HCEC 1CT (cell line): ENCODE measurements at places on chromosomes 3 and 15.

DNA sequence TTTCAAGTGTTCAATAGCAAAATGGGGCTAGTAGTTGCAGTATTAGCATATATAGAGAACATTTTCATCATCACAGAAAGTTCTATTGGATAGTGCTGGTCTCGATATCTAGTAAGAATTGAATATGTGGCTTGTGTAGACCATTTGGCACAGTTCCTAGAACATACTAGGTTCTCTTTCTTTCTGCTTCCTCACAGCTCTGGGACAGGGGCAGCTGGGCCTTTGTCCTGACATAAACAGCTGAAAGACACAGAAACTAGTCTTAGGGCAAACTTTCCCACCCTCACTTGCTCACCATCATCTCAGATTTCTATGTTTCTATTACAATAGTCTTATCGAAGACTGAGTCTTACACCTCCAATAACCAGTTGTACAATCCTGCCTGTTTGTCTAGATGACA, 63.7 kb upstream of the DLG1 start:
- no peak for DNase-seq

- no peak for DNase-seq
Observed at GRCh38 chr3:84601303-84601702, 357.5 kb upstream of the CADM2 start.

GRCh38 chr3:174820885-174821284, 38.2 kb upstream of the NAALADL2 start:
- DNase-seq = no peak

DNA sequence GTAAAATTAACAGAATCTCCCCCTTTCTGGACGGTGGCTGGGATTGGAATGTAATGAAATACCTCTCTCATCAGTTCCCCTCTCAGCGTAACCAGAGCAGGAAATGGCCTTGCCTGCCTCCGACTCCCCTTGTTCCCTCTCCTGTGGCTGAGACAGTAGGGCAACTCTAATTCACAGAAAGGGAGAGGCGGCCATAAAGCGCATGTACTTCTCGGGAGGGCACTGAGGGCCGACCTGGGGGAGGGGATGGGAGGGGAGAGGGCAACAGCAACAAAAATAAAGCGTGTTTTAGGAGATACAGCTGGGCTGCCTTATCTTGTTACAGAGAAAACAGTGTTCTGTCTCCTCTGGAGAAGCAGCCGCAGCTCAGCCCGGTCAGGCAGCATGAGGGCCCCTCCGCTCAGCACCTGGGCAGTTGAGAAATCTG, 783.3 kb upstream of the ARRDC4 start:
- no peak for DNase-seq

GRCh38 chr3:184234224-184234623, 4.8 kb downstream of the VWA5B2 start:
- peak; percentile 76 for DNase-seq

DNA sequence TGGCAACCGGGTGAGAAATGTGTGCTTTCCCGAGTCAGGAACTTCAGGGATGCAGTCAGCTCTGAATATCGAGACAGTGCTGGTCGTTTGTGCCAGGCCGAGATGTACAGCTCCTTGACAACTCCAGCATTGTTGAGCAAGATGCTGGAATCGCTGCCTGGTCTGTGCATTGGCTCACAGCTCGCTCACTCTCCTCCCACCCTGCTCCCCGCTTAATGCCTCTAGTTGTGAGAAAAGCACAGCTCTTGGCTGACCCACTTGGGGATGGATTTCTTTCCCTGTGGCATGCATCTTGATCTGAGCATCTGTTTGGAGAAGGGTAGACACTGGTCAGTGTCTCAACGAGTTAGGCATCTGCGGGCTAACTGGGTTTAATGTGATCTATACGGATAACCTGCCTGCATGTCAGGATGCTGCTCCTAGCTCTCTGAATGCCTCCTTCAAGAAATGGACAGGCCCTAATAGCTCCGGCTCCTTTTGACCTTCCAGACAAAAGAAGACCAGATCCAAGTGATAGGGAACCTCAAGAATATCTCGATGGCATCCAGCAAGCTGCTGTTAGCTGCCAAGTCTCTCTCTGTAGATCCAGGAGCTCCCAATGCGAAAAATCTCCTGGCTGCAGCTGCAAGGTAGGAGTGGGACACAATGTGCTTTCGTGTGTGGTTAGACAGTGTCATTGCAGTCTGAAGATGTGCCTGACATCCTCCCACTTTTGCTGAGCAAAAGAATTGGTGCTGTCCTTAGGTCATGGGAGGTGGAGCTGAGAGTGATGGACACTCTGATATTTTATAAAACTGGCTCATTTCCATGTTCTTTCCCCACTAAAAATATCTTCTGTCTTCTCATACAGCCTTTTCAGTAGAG, 302.2 kb upstream of the TPM1 start:
- DNase-seq = no peak

- DNase-seq = no peak
Observed at GRCh38 chr3:155949453-155950217, 79.2 kb downstream of the GMPS start.

DNA sequence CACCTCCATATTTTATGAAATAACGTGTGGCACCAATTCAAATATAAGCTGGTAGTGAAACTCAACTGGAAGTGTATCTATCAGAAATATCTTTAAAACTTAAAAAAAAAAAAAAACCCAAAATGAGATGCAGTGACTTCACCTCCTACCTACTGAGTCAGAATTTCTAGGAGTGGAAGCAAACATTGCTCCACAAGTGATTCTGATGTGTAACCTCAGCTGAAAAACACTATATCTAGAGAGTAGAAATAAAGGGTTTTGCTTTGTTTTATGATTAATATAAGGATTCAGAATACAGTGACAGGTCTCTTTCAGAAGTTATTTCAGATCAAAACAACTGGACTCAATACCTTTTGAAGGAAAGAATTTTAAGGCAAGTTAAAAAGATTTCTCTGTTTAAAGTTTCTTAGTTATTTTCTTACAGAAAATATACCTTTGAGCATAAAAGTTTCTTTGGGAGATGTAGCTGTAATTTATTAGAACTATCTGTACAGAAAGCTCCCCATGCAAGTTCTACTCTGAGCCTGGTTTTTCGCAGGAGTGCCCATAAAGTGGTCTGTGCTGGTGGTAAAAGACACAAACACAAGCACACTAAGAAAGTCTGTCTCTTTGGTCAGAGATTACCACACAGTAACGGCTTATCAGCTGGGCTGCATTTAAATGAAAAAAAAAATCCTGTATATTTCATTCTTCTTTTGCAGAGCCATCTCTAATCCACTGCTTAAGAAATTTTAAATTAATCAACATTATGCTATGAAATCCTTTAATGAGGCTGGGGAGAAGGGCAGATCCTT, 59.9 kb upstream of the PPIB start:
- no peak for DNase-seq

- DNase-seq = no peak
Observed at GRCh38 chr3:178736300-178736699, 200.1 kb downstream of the KCNMB2 start.

GRCh38 chr15:75809986-75810750, 33.1 kb upstream of the UBE2Q2 start:
- peak; percentile 28 for DNase-seq

GRCh38 chr3:37149257-37149656, 25.1 kb downstream of the LRRFIP2 start:
- no peak for DNase-seq

GRCh38 chr3:158381262-158381868, 189.6 kb upstream of the MLF1 start:
- no peak for DNase-seq

DNA sequence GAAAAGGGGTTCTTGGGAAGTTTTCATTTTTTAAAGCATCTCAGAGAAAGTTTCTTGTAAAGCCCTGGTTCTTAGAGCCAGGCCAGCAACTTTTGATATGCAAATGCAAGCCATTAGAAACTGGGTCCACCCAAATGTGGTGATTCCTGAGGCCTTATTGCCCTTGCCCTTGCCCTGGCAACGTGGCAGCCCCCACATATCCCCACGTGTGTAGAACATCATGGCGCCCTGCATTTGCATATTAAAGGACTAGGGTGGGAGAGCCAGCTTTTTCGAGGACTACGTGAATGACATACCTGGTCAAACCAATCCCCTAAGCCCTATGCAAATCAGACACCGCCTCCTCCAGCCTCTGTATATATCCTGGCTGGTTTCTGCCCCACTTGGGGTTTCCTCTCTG, 314.9 kb upstream of the NECTIN3 start:
- no peak for DNase-seq

DNA sequence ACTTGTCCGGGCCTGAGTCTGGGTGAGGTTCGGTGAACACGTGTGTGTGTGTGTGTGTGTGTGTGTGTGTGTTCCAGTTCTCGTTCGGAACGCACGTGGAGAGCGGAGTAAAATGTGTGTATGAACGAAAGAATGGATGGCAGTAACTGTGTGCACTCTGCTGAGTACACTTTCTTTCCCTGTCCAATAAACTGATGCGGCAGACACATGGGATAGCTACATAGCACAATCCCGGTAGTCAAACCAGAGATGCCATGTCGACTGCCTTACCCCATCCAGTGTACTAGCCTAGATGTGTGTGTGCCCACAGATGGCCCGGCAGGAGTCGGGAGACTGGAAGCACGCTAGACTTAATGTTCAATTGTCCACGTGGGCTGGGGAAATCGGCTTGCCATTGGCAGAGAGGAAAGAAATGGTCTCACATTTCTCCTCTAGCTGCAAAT, 507 bp upstream of the GOLIM4 start:
- peak; percentile 90 for DNase-seq

DNA sequence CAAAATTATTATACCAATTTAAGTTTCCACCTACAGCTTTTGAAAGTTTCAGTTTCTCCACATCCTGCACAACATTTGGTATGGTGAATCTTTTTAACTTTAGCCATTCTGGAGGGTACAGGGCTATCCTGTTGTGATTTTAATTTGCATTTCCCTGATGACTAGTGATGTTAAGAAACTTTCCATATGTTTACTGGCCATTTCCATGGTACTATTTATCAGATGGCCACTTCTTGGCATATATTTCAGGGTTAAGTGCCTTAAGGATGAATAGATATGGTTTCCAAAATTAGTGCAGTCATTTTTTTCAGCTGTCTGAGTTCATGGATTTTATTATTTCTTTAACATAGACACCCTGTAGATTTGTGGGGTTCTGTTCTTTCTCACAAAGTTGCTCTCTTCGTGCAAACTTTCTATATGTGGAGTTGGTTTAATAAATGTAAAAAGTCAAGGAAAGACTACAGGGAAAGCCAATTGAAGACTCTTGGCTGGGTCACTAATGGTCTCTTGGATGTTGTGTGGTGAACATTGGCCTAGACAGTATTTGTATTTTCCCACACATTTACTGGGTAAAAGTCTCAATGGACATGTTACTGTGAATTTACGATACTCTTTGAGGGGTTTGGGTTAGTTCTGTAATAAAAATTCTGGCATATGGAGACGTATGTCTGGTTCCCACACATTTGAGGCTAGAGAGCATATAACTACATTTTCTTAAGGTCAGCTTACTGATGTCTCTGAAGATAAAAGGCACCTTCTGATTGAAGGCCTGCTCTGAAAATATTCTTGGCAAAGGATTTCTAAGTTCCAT, 147.5 kb upstream of the PDZRN3 start:
- no peak for DNase-seq

DNA sequence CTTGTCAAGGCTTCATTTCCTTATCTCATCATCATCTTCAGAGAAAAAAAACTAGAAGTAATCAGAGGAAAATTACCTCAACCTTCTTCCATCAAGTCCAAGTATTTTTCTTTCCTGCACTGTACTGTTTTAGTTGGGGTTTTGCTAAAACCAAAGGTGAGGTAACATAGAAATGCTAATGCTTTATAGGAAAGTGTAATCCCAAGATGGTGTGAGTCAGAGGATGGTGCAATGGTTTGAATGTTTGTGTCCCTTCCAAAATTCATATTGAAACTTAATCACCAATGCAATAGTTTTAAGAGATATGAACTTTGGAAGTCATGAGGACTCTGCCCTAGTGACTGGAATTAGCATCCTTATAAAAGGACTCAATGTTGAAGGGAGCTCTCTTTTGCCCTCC, 79.5 kb downstream of the KBTBD8 start:
- peak; percentile 81 for DNase-seq

GRCh38 chr3:66642484-66642883, 141.7 kb upstream of the LRIG1 start:
- DNase-seq = no peak

GRCh38 chr3:50297384-50297775, 1.8 kb downstream of the HYAL3 start:
- no peak for DNase-seq

- DNase-seq = peak; percentile 53
Observed at GRCh38 chr15:39804026-39804425, 21.4 kb upstream of the FSIP1 start.

- DNase-seq = no peak
Observed at GRCh38 chr3:25558796-25559195, 105.9 kb downstream of the TOP2B start.
